Activated CD8-positive, alpha-beta memory T cell treated with anti-CD3 and anti-CD28 coated beads for 24 hours (primary cell): ENCODE measurements at places on chromosomes 16 and 17.

- no peak for DNase-seq
Measured at GRCh38 chr17:49612726-49613125, 37.1 kb downstream of the NXPH3 start.

DNA sequence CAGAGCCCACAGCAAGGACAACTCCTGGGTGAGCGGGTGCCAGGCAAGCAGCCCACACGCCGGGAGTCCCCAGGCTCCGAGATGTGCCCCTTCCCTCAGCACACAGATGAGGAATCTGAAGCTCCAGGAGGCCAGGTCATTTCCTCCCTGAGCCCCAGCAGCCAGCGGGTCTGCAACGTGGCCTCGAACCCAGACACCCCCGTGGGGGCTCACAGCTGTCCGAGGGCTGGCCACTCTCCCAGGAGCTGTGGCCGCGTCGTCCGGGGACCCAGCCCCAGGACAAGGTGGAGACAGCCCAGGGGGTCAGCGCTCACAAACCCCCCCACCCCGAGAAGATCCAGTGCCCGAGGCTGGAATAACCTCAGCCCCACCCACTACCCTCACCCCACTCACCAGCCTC lies 17.4 kb upstream of the C1QTNF8 start:
- DNase-seq = no peak

DNA sequence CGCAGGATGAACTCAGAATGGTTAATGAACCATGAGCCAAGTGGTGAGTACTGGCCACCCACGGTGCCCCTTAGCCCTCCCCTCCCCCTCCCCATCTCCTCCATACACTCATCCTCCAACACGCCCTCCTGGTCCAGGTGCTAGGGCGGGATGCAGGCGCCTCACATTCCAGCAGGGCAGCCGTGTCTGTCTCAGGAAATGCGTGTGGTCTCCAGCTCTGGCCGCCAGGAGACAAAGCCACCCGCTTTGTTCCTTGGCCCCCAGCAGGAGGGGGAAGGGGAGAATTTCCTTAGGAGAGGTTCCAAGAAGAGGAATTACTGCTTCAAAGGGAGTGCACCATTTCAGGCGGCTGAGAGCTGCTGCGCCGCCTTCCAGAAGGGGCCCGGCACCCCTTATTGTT lies 29.7 kb upstream of the RMI2 start:
- DNase-seq = no peak

DNA sequence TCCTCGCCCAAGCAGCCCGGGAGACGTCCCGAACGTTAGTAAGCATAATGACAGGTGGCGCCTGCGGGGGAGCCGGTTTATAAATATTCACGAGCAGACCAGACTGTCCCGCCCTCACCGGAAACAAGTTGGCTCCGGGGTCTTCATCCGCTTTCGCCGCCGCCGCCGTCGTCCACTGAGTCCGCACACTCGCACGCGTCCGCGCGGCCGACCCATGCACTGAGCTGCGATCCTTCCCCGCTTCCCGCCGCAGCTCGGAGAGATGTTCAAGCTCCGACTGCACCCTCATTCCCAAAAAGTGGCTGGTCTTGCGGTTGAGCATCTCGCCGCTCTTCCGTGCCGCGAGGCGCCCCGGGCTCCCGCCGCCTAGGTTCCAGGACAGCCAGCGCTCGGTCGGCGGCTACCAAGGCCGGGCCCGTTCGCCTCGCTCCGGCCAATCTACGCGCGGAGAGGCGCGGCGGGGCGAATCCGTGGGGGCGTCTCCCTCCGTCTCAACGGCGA lies 385 bp downstream of the CFAP119 start:
- peak; percentile 76 for DNase-seq

- DNase-seq = no peak
Measured at GRCh38 chr17:48954300-48954755, 9.7 kb upstream of the SNF8 start.
